CD4-positive, alpha-beta memory T cell (primary cell): ENCODE measurements at places on chromosomes 7 and 10.

GRCh38 chr10:11715815-11716494, 26.2 kb upstream of the ECHDC3 start:
- no peak overlapping the region for H3K4me3 ChIP-seq
- no peak for DNase-seq
- H3K27me3 ChIP-seq, result no peaks in the 10 kb centered on the region
- no peaks in the 10 kb centered on the region for H3K36me3 ChIP-seq

GRCh38 chr7:86844608-86845007, 200.9 kb downstream of the GRM3 start:
- H3K27ac ChIP-seq, result no peak overlapping the region
- H3K36me3 ChIP-seq, result no peaks in the 10 kb centered on the region

DNA sequence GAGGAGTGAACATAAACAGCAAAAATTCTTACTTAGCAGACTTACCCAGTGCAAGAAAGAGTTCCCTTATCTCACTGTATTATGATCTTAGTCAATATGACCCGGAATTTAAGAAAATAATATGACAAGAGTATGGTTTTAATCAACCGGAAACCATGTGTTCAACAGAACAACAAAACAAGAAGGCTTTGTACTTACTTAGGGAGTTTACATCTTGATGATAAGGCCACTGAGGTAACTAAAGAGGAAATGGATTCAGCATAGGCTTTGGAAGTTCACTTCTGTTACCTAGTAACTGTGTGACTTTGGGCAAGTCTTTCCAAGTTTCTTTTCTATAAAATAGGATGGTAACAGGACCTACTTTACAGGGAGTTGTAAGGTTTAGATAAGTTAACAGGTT, 7.4 kb upstream of the FAS start:
- no peak overlapping the region for H3K27ac ChIP-seq
- H3K4me1 ChIP-seq, result peaks cover 41% of the 10 kb centered on the region
- H3K27me3 ChIP-seq, result no peaks in the 10 kb centered on the region

GRCh38 chr10:129046962-129047361, 420.1 kb upstream of the MGMT start:
- no peaks in the 10 kb centered on the region for H3K36me3 ChIP-seq
- no peaks in the 10 kb centered on the region for H3K27me3 ChIP-seq
- peaks cover 5% of the 10 kb centered on the region for H3K4me1 ChIP-seq
- H3K4me3 ChIP-seq, result no peak overlapping the region
- H3K27ac ChIP-seq, result no peak overlapping the region
- DNase-seq, result no peak

- H3K27ac ChIP-seq, result no peak overlapping the region
- peaks cover 16% of the 10 kb centered on the region for H3K4me1 ChIP-seq
- no peaks in the 10 kb centered on the region for H3K36me3 ChIP-seq
- H3K27me3 ChIP-seq, result no peaks in the 10 kb centered on the region
- no peak for DNase-seq
Observed at GRCh38 chr7:2063563-2064260, 169.0 kb downstream of the MAD1L1 start.

DNA sequence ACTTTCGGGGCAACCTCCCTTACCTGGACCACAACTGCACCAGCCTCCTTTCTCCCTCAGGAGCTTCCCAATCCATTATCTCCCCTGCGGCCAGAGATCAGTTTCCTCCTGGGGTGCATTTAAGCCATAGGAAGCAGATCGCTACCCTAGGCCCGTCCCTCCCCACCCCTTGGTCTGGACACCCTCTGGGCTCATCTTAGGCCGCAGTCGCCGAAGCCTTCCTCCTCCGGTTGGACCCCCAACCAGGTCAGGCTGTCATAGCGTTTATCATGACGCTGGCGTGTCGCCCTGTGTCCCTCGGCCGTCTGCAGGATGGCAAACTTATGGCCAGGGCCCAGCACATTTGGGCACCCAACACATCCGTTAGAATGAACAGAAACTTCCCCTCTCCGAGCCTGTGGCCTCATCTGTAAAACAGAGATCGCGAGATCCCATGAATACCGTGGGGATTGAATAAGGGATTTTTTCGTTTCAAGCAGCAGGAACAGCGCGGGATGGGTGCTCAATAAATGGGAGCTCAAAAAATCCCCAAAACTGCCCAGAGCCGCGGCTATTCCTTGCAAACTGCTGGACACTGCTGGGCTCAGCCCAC, 669 bp upstream of the AP5Z1 start:
- peaks cover 31% of the 10 kb centered on the region for H3K4me1 ChIP-seq
- H3K27me3 ChIP-seq, result no peaks in the 10 kb centered on the region
- peak overlapping the region; percentile 92 for H3K4me3 ChIP-seq
- H3K27ac ChIP-seq, result peak overlapping the region; percentile 93
- DNase-seq, result no peak
